ENCODE measurements at places on chromosomes 12 and 14.

DNA sequence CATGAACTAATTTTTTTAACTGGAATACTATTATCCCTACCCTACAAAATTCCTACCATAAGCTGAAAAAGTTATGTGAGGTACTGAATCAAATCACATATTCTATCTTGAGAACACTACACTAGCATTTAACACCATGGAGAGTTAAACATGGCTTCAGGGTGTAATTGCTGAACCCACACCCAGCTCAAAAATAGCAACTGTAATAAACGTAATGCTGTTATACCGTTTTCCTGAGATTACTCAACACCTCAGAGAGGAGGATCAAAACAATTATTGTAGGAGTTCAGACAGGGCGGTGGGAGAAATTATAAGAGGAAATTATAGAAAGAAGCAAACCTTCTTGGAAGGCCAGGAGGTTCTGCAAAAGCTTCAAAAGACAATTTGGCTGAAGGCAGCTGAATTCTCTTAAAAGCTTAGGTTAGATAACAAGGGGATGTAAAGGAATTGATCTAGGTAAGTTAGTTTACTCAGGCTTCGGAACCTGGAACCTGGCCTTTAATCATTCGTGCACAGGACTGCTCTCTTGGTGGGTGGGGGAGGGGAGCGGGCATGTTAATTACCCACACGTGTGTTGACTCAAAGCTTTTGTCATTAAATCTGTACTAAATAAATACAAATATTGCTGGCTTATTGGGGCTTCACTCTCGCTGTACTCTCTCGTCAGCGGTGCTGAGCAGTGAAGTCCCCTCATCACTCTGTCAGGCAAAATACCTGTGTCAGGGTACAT, 12.1 kb upstream of the IPO8 start:
- no peak for DNase-seq

DNA sequence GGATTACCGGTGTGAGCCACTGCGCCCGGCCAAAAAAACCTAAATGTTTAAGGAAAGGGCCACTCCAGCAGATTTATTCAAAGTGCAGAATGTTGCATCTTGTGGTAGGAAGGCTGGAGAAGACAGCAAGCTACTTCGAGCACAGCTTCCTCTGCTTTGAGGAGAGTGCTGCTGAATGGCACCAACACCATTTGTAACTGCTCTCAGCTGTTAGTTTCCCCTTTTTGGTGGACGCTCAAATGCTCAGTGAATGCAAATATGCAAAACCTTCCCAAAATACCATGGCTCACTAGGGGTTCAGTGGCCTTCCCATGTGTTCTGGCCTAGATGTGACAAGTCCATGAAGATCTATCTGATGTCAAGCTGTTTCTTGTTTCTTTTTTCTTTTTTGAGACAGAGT, 2.9 kb upstream of the TDRD9 start:
- DNase-seq = no peak

DNA sequence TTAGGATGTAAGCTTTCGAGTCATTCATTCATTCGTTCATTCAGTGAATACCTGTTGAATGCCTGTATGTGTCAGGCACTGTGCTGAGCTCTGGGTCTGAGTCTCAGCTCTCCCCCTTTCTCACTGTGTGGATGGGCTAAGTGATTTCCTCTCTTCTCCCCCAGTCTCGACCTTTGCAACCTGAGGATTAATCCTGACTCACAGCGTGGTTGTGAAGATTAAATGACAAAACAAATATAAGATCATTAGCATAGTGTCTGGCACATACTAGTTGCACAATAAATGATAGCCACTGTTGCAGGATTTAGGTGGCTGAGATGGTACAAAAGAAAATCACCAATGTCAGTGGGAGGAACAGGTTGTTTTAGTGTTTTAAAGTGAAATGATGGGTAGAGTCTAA, 136.7 kb downstream of the GPR135 start:
- DNase-seq = no peak

- no peak for DNase-seq
These were observed 23.5 kb downstream of the OR6C68 start for GRCh38 chr12:55515696-55516095.

DNA sequence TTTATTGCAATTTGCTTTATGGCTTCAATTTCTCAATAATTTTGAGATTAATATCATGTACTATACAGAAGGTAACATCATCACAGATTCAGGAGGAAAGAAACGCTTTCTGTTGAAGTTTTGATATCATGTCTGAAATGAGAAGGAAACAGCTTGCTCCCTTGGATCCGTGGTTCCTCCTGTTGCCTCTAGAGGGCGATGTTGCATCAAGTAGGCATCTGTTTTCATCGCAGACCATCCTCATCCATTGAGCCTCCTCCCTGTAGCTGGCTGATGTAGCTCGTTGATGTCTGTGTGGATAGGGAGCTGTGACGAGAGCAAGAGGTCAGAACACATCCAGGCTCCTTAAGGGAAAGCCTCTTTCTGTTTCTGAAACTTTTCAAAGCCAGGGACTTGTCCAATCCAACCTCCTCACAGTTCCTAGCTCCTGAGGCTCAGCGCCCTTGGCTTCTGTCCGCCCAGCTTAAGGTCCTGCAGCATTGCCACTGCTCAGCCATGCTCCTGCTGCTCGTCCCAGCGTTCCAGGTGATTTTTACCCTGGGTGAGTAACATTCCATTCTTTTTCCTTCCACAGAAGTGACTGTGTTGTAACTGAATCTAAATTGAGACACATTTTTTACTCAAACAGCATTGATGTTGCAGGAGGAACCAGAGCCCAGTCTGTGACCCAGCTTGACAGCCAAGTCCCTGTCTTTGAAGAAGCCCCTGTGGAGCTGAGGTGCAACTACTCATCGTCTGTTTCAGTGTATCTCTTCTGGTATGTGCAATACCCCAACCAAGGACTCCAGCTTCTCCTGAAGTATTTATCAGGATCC, 304.8 kb upstream of the OR4E1 start:
- DNase-seq = peak; percentile 35

DNA sequence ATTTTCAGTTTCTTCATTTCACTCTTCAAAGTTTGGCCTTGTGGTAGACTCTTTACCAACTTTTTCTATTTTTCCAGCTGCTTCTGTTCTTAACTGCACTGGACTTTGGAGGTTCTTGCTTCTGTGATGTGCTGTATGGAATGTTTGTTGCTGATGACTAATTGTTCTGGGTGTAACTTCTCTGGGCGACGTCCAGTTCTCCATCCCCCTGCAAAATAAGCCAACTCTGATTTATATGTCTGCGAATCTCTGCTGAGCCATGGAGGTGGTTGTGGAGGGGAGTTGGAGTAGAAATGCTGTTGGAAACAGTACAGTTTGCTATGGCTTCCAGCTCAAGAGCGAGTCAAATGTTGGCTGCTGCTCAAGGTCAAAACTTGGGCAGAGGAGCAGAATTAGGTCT, 113.9 kb upstream of the DYRK2 start:
- DNase-seq = peak; percentile 89

- DNase-seq = no peak
These were observed 319.7 kb upstream of the NAV3 start for GRCh38 chr12:77510985-77511384.

- DNase-seq = peak; percentile 86
These were observed 170.7 kb upstream of the EEA1 start for GRCh38 chr12:93099792-93100191.

DNA sequence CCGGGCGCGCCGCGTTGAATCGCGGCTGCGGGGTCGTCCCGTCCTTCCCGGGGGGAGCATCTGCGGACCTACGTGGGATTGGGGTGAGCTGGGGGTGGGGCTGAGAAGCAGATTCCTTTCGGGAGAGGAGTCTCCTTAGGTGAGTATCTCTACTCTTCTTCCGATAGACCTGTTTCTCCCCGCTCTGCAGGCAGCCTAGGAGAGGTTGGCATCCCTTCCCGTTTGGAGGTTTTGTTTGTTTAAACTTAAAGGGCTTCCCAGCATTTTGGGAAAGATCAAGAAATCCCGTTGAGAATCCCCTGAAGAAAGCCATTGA, 411 bp downstream of the TTLL5 start:
- DNase-seq = no peak

DNA sequence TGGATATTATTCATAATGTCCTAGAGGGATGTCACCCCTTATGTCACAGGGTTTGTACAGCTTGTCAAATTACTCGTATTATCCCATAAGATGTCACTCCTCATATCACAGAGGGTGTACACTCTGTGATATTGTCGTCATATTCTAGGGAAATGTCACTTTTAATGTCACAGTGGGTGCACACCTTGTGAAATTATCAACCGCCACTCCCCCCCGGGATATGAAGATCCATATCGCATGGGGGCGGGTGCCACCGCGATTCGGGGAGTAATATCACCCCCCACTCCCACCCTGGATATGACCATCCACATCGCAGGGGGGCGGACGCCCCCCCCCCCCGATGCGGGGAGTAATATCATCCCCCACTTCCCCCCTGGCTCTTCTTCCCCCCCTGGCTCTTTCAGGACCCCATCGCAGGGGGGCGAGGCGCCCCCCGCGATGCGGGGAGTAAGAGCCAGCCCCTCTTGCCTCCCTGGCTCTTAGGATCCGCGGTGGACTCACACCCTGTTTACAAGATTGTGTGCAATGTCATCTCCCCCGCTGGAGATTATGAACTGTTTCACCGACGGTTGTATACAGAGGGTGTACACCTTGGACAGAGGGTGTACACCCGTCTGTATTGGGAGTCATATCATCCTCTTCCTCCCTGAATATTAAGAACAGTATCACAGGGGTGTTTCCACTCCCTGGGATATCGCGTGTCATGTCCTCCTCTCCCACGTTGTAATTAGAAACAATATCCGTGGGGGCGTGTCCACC, 92.8 kb downstream of the FRMD6 start:
- no peak for DNase-seq

GRCh38 chr12:31325524-31325875, 450 bp downstream of the SINHCAF start:
- DNase-seq = no peak

- no peak for DNase-seq
These were observed 34.6 kb downstream of the BEGAIN start for GRCh38 chr14:100552524-100553125.

GRCh38 chr14:26444822-26445221, 153.0 kb downstream of the NOVA1 start:
- peak; percentile 11 for DNase-seq

GRCh38 chr12:52965337-52965731, 16.4 kb downstream of the KRT18 start:
- no peak for DNase-seq

GRCh38 chr14:57652769-57653168, 159.1 kb upstream of the CCDC198 start:
- DNase-seq = peak; percentile 0

GRCh38 chr12:104297477-104298113, 5.9 kb upstream of the EID3 start:
- DNase-seq = no peak

- DNase-seq = peak; percentile 70
These were observed 150.6 kb upstream of the AEBP2 start for GRCh38 chr12:19288603-19289244.

GRCh38 chr14:101193845-101194372, 290.4 kb upstream of the RTL1 start:
- no peak for DNase-seq

DNA sequence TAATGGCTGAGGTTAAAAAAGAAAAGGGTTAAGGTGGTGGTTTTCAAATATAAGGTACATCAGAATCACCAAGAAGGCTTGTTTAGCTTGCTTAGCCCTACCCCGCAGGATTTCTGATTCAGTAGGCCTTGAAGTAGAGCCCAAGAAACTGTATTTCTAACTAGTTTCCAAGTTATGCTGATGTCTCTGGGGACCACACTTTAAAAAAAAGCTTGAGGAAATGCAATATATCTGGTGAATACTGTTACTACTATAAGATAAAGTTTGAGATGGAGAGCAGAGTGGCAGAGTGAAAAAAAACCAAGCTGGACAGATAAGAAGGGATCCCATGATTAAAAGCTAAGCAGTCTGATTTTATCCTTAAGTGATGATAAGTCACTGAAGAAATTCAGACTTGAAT, 18.3 kb upstream of the GXYLT1 start:
- no peak for DNase-seq

Data from choroid plexus epithelial cell (primary cell).